ENCODE measurements at places on chromosomes 12 and 14. TPM values are rescaled to one million over a fixed set of nuclear protein-coding genes. Genes with fewer than 3 reads are reported as not detected.

The SIX1 gene
- total RNA-seq: not detected

GRCh38 chr14:68978172-68978911 is 760 bp downstream of the ACTN1 start:
- DNase-seq: peak; percentile 79

DNA sequence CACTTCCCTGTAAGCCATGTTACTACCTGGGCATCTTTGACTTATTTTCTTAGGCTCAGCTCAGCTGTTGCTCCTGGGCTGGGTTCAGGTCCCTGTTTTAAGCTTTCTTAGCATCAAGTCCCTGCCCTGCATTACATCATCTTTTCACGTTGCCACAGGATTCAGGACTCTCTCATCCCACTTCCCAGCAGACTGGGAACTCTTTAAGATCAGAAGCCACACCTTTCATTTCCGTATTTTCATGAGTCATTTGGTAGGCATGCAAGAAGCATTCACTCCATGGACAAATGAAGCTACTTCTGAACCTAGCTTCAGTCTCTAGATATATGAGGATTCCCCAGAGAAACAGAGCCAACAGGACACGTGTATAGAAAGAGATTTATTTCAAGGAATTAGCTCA is 726.8 kb downstream of the VRK1 start:
- DNase-seq: no peak

DNA sequence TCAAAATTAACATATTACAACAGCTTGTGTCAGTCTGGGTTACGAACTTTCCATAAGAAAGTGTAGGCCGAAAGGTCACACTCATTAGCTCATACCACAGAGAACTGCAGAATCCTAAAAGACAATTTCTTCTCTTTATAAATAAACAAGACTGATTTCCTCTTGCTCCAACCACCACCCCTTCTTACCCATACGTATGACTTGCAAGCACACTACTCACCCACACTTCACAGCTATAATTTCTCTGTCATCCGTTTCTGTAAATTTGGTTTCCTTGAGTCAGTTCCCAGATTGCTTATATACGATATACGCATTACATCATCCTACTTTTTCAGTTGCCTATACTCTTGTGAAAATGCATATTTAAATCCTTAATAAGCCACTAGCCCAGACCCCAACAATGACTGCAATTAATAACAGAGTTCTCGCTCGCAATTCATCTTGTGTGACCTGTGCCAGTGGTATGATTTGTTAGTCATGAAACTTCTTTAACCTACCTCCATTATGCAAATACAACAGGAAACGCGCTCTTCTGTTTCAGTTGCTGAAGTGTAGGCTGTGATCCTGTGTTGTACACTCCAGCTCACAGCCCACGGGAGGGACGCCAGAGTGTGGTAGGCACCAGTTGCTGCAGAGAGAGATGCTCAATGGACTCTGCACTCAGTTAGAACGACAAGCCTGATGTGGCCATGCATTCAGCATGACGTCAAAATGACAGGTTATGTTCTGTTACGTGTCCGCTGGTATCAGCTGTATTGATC is 417.6 kb downstream of the PDZRN4 start:
- no peak for DNase-seq

- no peak for DNase-seq
These were observed 1.1 kb upstream of the PPP1R13B start for GRCh38 chr14:103848175-103849077.

The CLEC12A gene
- total RNA-seq: not detected

DNA sequence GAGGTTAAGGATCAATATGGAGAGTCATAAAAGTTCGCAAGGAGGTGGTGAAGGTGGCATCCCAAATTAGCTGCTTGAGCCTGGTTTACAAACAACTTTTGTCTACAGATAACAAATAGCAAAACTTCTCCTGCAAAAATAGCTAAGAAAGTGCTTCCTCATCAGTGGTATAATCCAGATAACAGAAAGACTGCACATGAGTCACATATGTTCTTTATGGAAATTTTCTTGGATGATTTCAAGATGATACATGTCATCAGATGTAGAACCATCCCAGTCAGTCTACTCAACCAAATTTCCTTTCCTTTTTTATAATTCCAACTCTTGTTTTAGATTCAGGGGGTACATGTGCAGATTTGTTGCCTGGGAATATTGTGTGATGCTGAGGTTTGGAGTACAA is 133.0 kb downstream of the BTG1 start:
- no peak for DNase-seq

The FBLN5 gene
- 7.2 TPM for total RNA-seq

DNA sequence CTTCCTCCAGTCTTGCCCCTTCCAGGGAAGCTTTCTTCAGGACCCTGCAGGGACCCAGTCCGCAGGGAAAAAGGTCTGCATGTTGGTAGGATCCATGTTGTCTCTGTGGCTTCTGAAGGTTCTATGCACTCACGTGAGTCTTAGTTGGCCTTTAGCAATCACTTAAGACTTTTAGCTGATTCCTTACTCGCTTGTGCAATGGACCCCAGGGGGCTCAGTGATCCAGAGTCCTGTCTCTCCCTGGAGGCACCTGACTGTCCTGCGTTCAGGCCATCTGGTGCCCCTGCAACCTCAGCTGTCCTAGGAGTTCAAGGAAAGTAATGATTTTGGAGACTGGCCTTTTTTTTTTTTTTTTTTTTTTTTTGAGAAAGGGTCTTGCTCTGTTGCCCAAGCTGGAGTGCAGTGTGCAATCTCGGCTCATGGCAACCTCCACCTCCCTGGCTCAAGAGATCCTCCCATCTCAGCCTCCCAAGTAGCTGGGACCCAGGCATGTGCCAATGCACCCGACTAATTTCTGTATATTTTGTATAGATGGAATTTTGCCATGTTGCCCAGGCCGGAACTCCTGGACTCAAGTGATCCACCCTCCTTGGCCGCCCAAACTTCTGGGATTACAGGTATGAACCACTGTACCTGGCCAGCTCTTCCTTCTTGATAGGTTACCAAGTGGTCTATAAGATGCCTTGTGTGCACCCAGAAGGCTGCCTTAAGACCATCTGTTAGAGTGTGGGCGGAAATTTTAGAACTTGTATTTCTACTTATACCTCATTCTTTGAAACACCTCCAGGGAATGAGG is 4.6 kb downstream of the IFI27L2 start:
- DNase-seq: no peak

The PRICKLE1 gene
- total RNA-seq: 2.4 TPM

The GLS2 gene
- 10.9 TPM for total RNA-seq

DNA sequence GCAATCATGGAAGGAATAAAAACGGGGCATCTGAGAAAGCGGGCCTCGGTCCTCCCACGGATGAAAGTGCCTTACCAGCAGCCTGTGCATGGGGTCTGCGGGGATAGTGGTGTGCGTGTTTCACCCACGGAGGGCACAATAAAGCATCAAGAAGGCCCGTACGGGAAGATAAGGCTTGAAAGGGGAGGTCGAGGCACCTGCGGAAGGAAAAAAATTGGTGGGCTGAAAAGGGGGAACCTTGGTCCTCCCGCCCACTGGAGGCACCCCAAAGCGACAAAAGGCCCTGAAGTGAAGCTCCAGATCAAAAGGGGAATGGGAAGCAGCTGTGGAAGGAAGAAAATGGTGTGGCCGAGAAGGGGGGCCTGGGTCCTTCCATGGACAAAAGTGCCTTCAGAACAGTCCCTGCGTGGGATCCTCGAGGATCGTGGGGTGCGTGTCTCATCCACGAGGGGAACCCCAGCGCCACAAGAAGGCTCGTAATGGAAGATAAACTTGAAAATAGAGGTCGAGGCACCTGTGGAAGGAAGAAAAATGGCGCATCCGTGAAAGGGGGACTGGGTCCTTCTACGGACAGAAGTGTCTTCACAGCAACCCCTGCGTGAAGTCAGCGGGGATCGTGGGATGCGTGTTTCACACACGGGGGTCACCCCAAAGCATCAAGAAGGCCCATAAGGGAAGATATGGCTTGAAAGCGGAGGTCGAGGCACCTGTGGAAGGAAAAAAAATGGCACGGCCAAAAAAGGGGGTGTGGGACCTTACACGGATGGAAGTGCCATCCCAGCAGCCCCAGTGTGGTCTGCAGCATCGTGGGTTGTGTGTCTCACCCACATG is 276.9 kb downstream of the ALG10 start:
- no peak for DNase-seq

GRCh38 chr12:6635375-6635855 is 344 bp downstream of the LPAR5 start:
- DNase-seq: peak; percentile 41

DNA sequence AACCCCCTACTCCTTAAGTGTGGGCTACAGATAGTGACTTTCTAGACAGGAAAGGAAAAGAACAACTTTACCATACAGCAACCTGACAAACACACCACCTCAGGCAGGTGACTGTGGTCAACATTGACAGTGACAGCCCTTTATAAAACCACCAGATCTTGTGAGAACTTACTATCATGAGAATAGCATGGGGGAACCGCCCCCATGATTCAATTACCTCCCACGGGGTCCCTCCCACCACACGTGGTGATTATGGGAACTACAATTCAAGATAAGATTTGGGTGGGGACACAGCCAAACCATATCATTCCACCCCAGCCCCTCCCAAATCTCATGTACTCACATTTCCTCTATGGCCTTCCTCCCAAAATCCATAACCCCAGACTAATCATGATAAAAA is 16.3 kb downstream of the OR10P1 start:
- no peak for DNase-seq

The LMNTD1 gene
- total RNA-seq: not detected

- no peak for DNase-seq
These were observed 52.4 kb upstream of the EIF5 start for GRCh38 chr14:103281496-103282231.

DNA sequence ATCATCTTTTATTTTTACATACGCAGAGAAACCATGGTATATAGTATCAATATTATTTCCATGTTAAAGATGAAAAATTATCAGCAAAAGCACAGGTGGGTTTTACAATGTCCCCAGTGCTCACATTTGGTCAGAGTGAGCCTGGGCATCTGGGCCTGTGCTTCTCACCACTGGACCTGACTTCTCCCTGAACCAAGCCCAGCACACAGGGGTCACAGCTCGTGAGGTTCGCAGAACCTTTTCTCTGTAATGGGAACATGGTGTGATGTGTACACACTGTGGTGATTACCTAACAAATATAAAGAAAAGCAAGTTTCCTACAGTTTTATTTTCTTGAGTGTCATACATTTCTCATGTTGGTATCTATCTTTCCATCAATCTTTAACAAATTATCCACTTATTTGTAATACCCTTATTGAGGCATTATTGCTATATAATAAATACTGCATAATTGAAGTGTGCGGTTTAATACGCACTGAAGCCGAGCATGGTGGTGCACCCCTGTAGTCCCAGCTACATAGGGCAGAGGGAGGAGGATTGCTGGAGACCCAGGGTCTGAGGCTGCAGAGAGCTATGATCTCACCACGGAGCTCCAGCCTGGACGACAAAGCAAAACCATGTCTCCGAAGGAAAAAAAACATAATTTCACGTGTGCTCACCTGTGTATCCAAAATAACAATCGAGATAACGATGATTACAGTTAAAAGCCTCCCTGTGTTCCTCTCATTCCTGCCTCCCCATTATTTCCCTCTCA is 743.2 kb downstream of the TMEM121 start:
- DNase-seq: no peak

The TMCC3 gene
- 0.18 TPM for total RNA-seq

DNA sequence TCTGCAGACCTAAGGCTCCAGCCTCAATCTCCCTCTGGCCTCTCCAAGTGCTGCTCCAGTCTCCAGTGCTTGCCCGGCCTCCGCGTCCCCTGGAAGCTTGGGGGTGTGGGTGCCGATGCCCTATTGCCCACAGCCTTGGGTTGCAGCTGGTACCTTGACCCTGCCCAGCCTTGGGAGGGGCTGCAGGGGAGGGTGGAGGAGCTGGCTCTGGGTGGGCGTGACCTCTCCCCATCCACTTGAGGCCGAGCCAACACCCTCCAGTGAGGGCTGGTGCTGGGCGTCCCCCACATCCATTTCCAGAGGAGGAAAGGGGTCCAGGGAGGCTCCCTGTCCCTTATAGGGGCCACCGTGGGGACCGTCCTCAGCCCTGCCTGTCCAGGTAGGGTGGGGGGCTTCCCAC is 24.1 kb downstream of the KIF26A start:
- DNase-seq: no peak

The DCP1B gene
- total RNA-seq: 23.2 TPM

GRCh38 chr14:26709019-26709418 is 111.2 kb upstream of the NOVA1 start:
- no peak for DNase-seq
